ENCODE measurements at places on chromosomes 16 and 17.

DNA sequence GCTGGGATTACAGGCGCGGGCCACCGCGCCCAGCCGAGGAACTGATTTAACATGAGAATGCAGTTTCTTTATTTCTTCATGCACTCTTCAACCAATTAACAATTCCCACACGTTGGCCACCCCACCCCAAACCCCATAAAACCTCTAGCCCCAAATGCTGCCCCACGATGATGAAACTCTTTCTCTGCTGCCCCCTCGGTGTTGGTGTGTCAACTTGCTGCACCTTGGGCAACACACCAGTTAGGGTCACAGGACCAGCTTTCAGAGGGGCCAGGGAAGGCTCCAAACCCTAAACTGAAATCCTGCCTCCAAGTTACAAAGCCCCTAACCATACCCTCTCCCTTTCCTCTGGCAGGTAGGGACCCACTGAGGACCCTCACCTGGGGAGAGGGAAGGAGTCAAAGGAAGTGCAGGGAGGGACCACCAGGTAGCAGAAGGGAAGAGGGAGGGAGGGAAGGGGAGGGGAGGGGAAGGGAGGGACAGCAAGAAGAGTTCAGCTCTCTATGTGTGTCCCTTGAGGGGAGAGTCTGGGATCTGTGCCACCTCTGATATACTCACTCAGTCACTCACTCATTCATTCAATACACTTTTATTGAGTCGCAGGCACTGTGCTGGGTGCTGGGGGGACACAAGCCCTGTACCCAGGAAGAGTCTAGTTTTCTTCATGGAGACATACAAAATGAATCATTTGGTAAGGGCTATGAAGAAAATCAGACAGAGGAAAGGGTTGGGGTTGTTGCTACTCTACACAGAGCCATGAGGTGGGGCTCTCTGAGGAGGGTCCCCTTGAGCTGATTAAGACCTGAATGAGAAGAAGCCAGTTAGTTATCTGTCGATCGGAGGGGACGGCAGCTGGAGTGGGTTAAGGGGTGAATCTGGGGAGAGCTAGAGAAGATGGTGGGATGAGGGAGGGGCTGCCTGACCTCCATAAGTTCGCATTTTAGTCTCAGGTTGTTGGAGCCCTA is 3.9 kb downstream of the PLXDC1 start:
- no peak for DNase-seq

DNA sequence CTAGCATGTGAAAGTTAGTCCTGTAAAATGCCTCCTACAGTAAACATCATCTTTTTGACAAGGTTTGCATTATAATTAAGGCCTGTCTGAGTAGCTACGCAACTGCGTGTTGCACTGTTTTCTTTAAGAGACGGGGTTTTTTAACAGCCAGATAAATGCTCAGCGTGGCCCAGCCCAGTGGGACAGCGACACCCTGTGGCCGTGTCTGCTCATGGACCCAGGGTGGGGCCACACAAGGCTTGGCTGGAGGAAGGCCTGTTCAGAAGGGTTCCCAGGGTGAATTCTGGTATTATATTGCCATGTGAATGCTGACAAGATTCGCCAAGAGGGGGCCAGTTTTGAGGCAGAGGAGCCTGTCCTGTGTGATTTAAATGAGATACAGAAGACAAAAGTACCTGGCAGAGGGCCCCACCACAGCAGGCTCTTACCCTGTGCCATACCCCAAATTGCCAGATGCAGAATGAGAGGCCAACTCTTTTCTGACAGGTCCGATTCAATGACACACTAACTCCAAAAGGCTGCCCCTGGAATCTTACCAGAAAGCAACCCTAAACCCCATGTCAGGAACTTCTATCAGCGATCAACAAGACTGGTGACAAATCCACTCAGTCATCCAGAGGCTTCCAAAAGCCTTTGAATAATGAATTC is 65.9 kb upstream of the IRX6 start:
- DNase-seq, result peak; percentile 64

DNA sequence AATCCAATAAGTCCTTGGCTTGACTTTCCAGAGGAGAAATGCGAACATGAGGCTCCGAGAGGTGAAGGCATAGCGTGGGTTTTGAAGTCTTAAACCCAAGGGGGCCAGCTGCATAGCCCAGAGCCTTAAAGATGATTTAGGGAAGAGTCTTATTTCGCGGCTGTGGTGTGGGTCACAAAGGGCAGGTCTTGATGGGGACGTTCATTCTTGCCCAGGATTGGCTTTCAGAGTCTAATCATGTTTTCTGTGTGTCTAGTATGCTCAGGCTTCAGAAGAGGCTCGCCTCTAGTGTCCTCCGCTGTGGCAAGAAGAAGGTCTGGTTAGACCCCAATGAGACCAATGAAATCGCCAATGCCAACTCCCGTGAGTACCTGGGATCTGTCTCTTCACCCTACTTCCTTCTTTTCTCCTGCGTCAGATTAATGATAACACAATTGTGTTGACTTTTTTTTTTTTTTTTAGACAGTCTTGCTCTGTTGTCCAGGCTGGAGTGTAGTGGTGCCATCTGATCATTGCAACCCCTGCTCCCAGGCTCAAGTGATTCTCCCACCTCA is 951 bp downstream of the RPL19 start:
- DNase-seq, result no peak

DNA sequence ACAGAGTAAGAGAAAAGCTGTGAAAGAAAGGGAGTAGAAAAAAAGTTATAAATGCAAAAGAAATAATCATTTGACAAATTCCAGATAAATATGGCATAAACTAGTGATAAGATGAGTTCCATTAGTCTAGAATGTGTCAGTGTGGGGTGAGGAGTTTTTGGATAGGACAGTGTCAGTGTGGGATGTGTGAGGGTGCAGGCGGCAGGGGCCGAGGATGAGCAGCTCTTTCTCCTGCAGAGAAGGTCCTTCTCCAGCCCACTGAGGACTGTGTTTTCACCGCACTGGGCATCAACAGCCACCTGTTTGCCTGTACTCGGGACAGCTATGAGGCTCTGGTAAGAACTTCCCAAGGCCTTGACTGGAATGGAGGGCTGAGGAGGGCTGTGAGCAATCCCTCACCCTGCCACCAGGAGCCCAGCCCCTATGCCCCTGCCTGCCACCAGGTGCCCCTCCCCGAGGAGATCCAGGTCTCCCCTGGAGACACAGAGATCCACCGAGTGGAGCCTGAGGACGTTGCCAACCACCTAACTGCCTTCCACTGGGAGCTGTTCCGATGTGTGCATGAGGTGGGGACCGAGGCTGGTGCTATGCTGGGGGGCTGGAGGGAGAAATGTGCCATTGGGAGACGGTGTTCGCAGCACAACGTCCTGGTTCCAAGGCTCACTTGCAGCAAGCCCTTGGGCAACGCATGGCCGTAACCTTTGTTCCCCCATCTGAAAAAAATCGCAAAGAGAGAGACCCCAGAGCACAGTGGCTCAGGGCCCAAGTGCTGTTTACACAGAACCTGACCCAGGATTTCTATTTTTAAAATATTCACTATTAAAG is 13.1 kb downstream of the RAPGEFL1 start:
- peak; percentile 18 for DNase-seq

DNA sequence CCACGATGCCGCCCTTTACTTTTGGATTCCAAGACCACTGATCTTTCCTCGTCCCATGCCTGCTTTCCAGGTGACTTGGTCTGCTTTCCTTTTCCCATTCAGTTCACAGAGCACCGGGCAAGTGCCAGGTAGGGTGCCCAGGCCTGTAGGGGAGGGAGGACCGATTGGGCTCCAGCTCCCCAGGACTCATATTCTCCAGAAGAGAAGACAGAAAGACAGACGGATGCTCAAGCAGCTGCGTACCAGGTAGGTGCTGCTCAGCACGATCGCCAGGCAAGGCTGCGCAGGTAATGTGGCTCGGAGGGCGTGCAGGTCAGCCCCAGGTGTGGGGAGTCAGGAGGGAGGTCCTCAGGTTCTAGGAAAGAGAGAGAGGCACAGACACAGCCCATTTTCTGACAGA is 67.5 kb upstream of the ZNF423 start:
- no peak for DNase-seq

DNA sequence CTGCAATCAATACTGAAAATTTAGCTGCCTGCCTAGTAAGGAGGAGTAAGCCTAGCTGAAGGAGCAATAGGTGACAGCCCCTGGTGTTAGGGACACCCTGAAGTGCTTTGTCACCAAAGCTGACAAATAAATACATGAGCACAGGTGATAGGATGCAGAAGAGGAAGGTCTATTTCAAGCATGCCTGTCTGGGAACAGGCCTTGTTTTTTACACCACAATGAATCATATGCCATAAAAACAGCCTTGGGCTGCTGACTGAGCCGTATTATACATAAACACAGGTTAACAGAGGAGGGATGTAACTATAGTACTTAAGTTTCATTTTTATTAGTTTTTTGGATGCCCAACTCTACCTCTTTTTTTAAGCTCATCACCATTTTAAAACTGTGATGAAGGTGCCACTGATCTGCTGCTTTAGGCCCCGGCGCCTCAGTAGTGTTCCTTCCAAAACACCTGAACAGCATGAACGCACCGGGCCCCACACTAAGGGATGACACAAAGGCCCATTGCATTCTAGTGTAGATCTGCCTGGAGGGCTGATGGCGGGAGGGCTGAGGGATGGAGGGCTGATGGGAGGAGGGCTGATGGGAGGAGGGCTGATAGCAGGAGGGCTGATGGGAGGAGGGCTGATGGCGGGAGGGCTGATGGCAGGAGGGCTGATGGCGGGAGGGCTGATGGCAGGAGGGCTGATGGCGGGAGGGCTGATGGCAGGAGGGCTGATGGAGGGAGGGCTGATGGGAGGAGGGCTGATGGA is 150.3 kb downstream of the AATF start:
- no peak for DNase-seq

GRCh38 chr17:50529849-50530248 is 2.7 kb upstream of the EPN3 start:
- DNase-seq, result no peak

- no peak for DNase-seq
Measured at GRCh38 chr16:85195900-85196772, 83.9 kb upstream of the CIBAR2 start.

DNA sequence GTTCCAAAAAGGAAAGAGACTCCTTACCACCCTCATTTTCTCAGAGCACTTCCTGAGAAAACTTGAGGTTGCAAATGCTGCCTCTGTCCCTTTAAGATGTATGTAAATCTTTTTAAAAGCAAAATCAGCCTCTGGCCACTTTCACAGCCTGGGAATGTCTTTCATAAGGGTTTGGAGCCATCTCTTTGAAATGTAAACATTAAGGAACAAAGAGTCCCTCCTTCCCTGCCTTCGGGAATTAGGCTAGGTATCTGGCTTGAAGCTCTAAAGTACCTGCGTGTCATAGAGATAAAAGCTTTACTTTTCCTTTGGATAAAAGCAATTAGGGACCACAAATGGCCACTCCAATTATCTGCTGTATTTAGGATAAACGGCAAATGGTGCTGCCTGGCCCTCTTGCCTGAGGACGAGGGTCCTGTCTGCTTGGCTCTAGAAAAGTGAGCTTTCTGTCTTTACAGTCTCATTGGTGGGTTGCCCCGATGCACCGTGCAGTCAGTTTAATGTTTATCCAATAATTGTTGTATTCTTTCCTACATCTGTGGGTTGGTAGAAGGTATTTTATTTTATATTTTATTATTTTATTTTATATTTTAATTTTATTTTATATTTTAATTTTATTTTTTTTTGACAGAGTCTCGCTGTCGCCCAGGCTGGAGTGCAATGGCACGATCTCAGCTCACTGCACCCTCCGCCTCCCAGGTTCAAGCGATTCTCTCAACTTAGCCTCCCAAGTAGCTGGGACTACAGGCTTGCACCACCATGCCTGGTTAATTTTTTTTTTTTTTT is 23.9 kb downstream of the NLRC3 start:
- no peak for DNase-seq

DNA sequence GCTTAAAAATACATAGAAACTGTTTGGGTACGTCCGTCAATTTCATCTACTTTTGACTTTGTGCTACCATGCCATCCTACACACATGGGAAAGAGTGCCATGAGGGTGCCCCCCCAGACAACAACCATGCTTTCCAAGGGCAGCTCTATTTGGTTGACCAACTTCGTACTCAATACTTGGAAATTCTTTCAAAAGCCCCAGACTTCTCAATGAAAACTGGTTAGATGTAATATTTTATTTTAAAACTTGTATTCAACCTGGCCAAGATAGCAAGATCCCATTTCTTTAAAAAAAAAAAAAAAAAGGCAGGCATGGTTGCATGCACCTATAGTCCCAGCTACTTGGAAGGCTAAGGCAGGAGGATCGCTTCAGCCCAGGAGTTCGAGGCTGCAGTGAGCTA is 98.4 kb downstream of the PARN start:
- no peak for DNase-seq

DNA sequence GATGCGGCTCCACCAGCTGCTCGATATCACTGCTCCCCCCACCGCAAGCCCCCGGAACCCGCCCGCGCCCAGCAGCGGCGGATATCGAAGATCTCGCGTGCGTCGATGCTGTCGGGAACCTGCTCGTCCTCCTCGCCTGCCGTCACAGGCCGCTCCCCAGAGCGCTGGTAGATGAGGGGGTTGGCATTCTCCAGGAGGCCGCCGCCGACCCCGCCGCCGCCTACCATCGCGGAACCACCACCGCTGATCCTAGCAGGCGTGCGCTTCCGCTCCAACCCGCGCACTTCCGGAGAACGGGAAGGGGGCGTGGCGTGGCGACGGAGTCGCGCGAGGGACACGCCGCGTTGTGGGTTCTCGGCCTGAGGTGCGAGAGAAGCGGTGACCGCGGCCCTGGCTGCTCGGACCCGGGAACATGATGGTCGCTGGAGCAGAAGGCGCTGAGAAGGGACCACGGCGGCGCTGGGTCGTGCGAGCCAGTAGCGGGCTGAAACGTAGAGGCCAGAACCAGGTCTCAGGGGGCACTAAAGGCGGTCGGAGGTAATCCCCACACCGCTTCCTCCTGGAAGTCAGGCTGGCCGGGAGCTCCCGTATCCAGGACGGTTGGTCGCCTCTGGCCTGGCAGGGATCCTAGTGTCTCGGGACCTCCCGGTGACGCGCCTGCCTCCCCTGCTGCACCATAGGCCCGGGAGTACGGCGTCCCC is at the start of gene CIAO2B:
Gene CIAO2B (minus strand): TSS at position 265 of the 701 bp plus-strand sequence. CDS start 38 bp downstream, at position 227.
- peak; percentile 93 for DNase-seq

DNA sequence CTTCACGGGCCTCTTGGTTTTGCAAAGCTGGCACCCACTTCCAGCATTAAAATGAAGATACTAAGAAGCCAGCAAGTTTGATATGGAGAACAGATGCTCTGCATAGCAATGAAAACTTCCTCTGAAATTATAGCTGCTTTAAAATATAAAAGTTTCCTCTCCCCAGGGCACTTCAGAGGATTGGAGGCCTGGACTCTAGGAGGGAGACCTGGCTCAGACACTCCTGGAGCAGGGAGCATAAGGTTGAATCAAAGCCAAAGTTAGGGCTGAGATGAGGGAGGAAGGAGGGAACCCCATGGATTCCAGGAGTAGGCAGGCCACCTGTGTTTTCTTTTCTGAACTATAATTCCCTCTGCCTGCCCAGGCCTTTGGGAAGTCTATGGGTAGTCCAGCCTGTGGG is 176.0 kb upstream of the RPL38 start:
- DNase-seq, result no peak

- DNase-seq, result no peak
Measured at GRCh38 chr16:85436636-85437165, 176.4 kb upstream of the GSE1 start.

GRCh38 chr17:37060094-37060493 is 111.3 kb downstream of the AATF start:
- DNase-seq, result no peak

DNA sequence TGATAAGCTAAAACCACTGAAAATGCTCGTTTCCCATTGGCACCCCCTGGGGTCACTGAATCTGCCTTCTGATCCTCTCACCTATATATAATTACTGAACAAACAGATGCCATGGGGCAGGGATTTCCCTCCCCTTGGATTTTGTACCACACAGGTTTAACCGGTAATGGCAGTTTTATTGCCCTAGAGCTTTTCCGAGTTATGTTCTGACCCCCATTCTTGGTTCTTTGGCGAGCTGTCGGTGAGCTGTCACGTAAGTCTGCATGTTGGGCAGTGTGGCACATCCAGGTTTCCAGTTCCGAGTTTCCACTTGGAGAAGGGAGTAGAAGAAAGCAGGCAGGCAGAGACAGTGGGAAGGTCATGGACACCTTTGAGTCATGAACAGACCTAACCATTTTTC is 7.1 kb downstream of the TMEM97 start:
- no peak for DNase-seq
